Fibroblast of villous mesenchyme (primary cell): ENCODE measurements at places on chromosomes 2 and 18.
A peak's percentile ranks its signal among the peaks of the same experiment; 100 is the strongest.

DNA sequence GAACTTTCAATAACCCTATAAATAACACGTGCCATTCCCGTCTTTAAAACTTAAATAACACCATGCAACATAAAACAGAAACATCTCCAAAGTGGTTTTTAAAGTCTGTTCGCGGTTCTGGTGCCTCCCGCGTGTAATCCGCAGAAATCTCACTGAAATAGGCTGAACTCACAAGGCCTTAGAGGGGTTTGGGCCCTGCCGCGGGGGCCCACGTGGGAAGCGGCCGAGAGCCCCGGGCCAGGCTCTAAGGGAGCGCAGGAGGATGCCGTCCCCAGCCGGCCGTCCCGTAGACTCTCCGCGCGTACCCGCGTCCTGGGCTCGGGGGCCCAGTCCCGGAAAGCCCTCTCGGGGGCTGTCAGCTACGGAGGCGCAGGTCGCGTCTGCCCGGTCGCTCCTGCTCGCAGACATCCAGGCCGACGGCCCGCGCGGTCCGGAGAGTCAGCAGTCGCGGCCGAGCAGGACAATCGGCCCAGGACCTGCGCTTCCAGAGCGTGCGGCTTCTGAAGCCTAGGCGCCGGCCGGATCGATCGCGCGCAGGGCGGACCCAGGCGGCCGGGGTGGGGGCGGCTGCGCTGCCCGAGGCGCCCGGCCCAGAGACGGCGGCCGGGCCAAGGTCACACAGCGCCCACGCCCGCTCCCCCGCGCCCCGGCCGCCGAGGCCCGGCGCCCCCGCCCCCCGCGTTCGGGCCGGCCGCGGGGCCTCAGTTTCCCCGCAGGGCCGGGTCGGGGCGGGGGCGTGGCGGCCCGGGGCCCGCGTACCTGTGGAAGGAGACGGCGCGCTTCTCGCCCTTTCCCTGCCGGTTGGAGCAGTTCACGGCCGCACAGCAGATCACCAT is 558 bp downstream of the THAP4 start:
- DNase-seq: peak; percentile 41

DNA sequence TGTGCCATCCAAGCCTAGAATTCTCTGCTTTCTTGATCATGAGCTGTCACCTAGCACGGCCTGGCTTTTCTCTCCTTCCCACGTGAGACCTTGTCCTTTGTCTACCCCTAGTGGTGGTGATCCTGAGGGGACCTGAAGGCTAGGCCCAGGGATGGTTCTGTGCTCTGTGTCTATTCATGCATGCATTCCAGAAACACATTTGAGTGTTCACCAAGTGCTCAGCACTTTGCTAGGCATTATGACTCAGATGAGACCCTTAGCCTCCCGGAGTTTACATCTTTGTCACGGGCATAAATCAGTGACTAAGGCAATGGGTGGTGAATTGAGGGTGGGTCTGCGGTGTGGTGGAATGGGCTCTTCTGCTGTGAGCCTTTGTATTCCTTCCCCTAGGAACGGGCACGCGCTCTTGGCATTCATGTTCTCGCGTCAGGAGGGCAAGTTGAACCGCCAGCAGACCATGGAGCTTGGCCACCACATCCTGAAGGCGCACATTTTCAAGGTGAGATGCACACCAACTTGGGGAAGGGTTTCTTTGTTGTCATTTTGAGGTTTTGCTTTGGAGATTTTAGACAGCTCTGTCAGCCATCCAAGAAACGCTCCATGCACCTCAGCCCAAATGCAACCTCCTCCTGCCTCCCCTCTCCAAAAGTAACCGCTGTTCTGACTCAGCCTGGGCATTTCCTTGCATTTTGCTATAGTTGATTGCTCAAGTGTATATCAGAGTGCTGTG is 100.9 kb downstream of the WDSUB1 start:
- peak; percentile 47 for DNase-seq

DNA sequence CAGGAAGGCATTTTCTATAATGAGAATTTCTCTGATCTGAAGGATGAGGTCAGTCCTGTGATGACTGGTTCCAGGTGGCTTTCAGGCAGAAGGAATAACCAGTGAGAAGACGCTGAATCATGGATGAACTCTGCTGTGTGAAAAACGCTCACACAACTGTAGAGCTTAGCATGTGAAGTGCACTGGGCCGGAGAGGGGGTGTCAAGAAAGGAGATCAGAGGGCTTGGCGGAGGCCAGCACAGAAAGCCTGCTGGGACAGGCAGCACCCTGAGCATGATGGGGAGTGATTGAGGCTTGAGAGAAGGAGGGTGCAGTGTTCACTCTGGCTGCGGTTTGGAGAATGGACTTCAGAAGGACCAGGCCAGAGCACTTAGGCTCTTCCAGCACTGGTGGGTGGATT is 236.5 kb downstream of the TPGS2 start:
- no peak for DNase-seq

GRCh38 chr2:127085317-127085681 is 21.7 kb downstream of the BIN1 start:
- peak; percentile 57 for DNase-seq

- no peak for DNase-seq
Measured at GRCh38 chr2:168191955-168192785, 55.2 kb downstream of the STK39 start.

GRCh38 chr2:206556357-206556949 is 85.8 kb upstream of the FAM237A start:
- peak; percentile 47 for DNase-seq

DNA sequence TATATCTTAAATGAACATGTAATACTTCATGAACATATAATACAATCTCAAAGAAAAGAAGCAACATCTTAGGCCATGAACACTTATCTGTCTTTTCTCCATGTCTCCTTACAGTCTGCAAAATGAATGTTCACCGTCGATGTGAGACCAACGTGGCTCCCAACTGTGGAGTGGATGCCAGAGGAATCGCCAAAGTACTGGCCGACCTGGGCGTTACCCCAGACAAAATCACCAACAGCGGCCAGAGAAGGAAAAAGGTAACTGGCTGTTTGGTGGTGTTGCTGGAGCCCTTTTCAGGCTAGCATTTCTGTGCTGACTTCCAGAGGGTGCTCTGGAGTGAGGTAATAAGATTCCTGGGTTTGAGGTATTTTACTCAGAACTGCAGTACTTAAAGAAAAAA is 295.9 kb upstream of the EPAS1 start:
- DNase-seq: no peak

- peak; percentile 67 for DNase-seq
Measured at GRCh38 chr2:85524336-85524908, 14.5 kb upstream of the MAT2A start.

GRCh38 chr2:212480447-212480846 is 58.2 kb downstream of the ERBB4 start:
- DNase-seq: no peak

DNA sequence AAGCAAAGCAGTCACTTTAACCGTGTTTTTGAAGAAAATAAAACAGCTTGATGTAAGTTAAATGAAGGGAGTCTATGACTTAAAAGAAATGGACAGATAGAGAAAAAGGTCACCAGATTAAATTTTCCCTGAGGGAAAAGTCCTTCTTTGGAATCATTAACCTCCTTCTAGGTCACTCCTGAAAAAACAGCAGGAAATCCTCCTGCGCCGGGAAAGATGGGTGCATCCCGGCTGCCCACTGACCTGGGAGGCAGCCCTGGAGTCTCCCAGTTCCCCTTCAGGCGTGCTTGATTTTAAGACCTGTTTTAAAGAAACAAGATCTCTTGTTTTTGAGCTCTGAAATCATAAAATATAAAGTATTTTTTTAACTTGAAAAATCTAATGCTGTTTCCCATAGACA is 18.4 kb upstream of the ZNF521 start:
- DNase-seq: no peak

DNA sequence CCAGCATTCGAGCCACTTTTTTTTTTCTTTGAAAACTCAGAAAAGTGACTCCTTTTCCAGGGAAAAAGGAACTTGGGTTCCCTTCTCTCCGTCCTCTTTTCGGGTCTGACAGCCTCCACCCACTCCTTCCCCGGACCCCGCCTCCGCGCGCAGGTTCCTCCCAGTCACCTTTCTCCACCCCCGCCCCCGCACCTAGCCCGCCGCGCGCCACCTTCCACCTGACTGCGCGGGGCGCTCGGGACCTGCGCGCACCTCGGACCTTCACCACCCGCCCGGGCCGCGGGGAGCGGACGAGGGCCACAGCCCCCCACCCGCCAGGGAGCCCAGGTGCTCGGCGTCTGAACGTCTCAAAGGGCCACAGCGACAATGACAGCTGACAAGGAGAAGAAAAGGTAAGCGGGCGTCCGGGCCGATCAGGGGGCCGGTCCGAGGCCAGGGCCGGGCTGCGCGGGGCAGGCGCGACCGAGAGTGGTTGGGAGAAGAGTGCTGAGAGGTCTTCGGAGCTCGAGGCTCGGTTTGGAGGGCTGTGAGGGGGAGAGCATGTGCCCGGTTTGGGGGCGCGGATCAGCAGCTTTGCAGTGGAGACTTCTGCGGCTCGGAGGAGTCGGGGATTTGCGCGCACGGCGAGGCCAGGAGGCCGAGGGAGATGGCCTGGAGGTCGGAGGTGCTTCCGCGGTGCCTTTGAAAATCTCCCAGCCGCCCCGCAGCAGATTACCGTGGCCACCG is 502 bp downstream of the EPAS1 start:
- DNase-seq: no peak

GRCh38 chr18:25275412-25276001 is 76.5 kb downstream of the ZNF521 start:
- DNase-seq: no peak

GRCh38 chr2:230814616-230815015 is 50.1 kb upstream of the ITM2C start:
- peak; percentile 59 for DNase-seq

DNA sequence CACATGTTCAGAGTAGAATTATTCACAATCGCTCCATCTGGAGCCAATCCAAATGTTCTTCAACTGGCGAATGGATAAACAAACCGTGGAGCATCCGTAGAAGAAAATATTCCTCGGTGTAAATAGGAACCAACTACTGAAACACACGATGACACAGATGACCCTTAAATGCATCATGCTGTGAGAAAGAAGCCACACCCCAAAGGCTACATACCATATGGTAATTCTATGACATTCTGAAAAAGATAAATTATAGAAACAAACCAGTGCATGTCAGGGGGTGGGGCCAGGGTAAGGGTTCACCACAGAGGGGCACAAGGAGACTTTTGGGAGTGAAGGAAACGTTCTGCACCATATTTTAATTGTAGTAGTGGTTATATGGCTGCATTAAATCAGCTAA is 312.2 kb upstream of the SMIM21 start:
- peak; percentile 29 for DNase-seq

DNA sequence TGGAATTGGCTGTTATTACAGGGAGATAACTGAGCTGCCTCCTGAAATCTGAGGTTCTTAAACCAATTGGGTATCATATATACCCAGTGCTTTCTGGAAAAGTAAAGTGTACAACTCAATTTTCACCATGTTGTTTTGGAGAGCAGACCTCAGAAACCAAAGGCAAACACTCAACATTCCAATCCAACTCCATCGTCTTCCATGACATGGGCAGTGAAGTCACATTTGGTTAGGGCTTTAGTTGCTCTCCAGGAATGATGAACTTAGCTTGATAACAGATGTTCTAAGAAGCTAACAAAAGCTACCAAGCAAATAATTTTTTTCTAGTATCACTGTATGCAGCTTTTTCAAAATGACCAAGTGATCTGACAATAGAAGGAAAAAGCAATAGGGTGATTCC is 107.0 kb upstream of the SLC35G4 start:
- DNase-seq: no peak

DNA sequence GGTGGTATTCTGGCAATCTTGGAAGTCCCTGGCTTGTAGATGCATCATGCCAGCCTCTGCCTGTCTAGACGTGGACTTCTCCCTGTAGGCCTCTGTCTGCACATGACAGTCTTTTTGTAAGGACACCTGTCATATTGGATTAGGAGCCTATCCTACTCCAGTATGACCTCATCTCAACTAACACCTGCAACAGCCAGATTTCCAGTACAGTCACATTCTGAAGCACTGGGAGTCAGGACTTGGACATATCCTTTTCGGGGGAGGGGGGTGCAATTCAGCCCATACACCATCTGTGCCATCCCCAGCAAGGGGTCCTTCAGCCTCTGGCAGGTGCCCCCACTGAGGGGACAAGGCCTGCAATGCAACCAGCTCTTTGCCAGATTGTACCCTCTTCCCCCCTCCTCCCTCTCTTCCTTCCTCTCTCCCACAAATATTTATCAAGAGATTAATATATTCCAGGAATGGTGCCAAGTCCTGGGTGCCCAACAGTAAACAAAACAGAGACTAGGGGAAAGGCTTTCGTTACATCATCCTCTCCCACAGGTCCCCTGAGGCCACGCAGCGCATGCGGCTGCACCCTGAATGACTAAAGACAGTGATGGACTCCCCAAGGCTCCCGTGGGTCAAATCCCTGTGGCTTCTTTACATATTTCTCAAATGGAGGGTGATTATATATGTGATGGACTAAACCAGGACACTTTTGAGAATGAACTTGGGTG is 20.5 kb upstream of the MYCN start:
- DNase-seq: no peak

DNA sequence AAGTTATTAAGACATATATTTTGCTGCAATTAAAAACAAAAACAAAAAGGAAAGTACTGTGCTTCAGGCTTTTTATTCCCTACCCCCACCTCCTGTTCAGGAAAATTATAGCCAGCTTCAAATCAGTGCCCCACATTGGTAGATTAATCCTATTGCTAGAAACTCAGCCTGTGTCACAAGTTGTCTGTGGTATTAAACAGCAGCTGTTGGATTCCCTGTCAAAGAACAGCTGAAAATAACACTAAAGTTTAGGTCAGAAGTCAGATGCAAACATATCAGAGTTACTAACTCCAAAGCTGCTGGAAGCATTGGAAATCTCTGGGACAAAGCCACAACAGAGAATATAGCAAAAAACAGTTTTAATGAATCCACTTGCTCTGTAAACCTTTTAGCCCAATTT is 818 bp upstream of the CCDC141 start:
- no peak for DNase-seq

DNA sequence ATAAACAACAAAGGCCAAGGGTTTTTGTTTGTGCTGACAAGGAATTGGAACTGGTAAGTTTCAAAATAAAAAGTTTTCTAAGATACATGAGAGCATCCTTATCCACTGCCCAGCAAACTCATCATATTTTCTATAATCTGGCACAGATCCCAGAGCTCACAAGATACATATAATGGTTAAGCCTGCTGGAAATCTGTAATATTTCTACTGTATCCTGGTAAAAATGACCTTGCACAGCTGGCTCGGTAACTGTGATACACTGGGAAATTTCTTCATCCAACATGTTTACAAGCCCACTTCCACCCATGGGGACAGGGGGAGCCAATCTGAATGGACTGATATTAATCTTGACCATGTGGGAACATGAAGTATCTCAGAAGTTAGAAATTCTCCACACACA is 425.4 kb upstream of the MMADHC start:
- DNase-seq: peak; percentile 85
